Breast epithelium (tissue), 4 donors: ENCODE measurements at places on chromosomes 5 and 9. TPM values are rescaled to one million over a fixed set of nuclear protein-coding genes. Genes with fewer than 3 reads are reported as not detected.

AKNA gene
- total RNA-seq = 35.7 TPM

CDC37L1 gene
- total RNA-seq = 36.4 TPM

LCN9 gene
- total RNA-seq = not detected

INSL6 gene
- total RNA-seq = not detected

PCDHGB3 gene
- 5.3 TPM for total RNA-seq

PIP5KL1 gene
- 2.2 TPM for total RNA-seq

ANKRD34B gene
- not detected for total RNA-seq

NUTM2F gene
- total RNA-seq = not detected

DBH gene
- total RNA-seq = not detected

IFNA21 gene
- total RNA-seq = not detected

MEGF10 gene
- 2.3 TPM for total RNA-seq

SARDH gene
- total RNA-seq = 2.0 TPM

C5orf58 gene
- total RNA-seq = 0.15 TPM

RNF183 gene
- total RNA-seq = 0.98 TPM
